ENCODE measurements at places on chromosomes 13 and 19. TPM values are rescaled to one million over a fixed set of nuclear protein-coding genes. Genes with fewer than 3 reads are reported as not detected.

GRCh38 chr13:103277959-103278694 lies 211.9 kb upstream of the SLC10A2 start:
- no peak for DNase-seq

GRCh38 chr13:62578402-62578801 lies 1162.8 kb upstream of the PCDH20 start:
- DNase-seq, result no peak

DNA sequence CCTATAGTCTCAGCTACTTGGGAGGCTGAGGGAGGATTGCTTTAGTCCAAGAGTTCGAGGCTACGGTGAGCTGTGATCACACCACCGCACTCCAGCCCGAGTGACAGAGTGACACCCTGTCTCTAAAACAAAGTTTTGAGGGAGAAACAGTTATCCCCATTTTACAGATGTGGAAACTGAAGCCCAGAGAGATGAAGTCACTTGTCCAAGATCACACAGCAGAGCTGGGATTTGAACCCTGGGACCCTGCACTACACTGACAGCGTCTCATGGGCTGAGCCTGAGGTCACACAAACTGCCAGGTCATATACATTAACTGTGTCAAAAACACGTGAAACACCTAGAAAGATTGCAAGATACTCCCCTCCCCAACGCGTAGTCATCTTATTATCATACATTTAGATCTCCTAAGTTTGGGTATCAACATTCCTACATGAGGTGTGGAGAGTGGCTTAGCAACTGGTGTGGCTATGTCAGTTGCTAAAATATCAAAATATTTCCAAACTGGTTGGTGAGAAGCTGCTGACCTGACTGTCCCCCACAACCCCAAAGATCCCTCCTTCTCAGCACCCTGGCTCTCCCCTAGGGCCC lies 8.2 kb downstream of the FCGBP start:
- no peak for DNase-seq

DNA sequence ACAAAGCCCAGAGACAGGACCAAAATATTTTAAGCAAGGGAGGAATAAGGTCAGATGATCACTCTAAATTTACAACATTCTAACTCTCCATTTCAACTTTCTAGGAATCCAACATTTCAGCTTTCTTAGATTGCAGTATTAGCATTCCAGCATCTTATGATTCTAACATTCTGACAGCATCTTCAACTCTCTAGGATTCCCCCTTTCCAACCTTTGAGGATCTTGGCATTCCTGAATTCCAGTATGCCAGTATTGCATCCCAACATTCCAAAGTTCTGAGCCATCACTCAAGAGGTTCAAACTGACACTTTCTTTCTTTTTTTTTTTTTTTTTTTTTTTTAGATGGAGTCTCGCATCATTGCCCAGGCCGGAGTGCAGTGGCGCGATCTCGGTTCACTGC lies 13.8 kb downstream of the TGFB1 start:
- DNase-seq, result no peak

- DNase-seq, result no peak
Observed at GRCh38 chr13:95099541-95099940, 201.7 kb downstream of the ABCC4 start.

DNA sequence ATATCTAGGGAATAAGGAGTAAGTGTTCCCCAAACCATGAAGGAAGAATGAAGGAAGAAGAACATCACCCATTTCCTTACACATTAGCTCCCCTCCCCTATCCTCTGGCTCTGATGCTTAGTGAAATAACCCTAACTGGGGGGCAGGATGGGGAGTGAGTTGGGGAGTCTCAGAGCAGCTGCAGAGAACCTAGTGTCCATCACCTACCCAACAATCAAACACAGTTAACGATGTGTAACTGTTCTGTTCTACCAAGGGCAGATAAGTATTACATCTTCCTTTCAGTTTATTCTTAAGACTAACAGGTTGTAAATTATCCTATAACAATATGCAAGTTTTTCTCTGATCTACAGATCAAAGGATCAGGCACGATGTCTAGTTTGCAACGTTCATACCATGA lies 12.8 kb downstream of the ELF1 start:
- no peak for DNase-seq

- DNase-seq, result no peak
Observed at GRCh38 chr13:43611281-43612273, 175.2 kb downstream of the ENOX1 start.

- DNase-seq, result peak; percentile 6
Observed at GRCh38 chr19:55552206-55552605, 6.9 kb upstream of the SBK3 start.

DNA sequence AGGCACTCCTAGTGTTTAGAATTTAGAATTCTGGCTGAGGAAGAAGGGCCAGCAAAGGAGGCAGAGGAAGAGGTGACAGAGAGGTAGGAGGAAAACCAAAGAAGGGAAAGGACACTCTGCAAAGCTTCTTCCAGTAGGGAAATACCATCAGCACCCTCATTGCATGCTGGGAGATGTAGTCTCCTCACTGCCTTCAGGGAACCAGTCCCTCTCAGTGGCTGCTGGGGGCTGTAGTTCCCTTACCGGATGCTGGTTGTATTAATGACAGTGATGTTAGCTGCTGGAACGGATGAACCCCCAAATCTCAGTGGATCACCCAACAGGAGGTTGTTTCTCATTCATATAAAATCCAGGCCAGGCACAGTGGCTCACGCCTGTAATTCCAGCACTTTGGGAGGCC lies 10.1 kb downstream of the GRIN2D start:
- DNase-seq, result peak; percentile 92

DNA sequence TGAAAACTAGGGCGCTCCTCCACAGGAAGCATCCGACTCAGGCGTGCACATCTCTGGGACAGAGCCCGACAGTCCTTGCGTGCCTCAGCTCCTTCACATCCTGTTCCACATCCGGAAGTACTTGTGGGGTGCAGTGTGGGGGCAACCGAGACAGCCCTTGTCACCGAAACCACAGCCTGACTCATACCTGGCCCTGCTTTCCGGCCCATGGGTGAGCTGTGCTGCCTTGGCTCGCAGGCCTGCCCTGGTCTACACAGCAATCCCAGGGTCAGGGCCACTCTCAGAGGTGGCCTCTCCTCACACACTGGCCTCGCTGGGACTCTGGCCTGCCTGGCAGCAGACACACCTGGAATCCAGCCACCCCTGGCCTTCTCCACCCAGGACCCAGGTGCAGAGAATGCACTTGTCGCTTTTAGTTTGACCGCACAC lies 100.4 kb downstream of the STK24 start:
- no peak for DNase-seq

DNA sequence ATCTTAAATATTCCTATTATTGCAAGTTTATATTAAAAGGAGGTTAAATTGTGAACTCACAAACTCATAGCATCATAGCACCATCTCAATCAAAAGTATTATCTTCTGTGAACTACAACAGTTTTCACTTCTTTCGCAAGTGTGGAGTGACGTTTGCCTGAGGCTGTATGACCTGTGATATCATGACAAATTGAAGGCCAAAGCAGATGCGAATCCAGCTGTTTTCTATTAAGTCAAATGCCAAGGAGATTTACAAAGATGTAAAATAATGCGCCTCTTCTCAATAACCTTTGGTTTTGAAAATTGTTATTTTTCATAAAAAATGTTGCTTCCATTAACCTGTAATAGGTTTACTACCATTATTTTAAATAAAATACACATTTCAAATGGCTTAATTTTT lies 7.6 kb upstream of the PEG3 start:
- DNase-seq, result no peak

DNA sequence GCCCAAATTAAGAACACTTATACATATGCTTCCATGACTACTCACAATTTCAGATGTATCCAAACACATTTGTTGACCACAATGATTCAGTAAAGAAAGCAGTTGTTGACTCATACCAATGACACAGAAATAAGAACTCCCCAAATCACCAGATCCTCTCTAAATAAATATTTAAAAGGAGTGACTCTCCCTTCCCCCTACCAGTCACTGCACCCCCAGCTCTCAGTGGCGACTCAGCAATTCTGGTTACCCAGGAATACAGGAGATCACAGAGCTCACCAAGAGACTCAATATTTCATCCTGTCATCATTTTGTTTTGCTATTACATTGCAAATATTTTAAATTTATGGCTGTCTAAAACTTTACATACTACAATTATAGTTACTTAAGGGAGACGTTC lies 131.5 kb downstream of the RGCC start:
- DNase-seq, result no peak

DNA sequence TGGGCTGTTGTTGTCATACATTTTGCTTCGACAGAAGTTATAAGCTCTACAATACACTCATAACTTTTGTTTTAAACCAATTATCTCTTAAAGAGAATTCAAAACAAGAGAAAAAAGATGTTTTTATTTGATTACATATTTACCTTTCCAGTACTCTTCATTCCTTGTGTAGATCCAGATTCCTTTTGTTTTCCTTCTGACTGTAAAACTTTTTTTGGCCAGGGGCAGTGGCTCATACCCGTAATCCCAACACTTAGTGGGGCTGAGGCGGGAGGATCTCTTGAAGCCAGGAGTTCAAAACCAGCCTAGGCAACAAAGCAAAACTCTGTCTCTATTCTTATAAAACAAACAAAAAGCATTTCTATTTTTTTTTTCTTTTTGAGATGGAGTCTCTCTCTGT lies 21.7 kb downstream of the LPAR6 start:
- no peak for DNase-seq

DNA sequence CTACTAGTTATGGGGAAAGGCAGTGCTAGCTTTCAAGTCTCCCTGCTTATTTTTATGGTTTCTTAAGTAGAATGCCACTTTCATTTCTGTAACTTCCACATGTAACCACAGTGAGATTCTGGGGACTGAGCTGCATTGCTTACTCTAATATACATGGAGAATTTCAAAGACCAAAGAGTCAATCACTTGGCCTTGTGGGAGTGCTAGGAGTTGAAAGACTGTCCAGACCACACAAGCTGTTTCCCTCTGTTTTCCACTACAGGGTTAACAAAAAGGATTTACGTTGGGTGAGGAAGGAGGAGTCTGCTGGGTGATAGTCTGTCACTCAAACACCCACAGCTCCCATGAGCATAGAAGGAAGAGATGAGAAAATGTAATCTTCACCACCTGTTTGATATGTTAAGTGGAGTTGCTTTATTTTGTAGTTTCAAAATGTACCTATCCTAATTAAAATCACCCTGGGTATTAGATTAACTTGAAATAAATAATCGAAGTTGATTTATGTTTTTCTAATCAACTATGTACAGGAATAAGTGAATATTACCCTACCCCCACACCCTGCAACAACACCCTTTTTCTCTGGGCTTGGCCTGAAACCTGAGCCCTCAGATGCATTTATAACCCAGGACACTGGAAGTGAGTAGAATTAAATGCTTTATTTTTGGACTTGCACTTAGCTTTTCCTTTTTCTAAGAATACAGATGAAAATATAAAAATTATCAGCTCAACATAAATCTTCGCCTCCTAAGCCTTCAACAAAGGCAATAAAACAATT lies 225.8 kb upstream of the SLC10A2 start:
- peak; percentile 18 for DNase-seq

DNA sequence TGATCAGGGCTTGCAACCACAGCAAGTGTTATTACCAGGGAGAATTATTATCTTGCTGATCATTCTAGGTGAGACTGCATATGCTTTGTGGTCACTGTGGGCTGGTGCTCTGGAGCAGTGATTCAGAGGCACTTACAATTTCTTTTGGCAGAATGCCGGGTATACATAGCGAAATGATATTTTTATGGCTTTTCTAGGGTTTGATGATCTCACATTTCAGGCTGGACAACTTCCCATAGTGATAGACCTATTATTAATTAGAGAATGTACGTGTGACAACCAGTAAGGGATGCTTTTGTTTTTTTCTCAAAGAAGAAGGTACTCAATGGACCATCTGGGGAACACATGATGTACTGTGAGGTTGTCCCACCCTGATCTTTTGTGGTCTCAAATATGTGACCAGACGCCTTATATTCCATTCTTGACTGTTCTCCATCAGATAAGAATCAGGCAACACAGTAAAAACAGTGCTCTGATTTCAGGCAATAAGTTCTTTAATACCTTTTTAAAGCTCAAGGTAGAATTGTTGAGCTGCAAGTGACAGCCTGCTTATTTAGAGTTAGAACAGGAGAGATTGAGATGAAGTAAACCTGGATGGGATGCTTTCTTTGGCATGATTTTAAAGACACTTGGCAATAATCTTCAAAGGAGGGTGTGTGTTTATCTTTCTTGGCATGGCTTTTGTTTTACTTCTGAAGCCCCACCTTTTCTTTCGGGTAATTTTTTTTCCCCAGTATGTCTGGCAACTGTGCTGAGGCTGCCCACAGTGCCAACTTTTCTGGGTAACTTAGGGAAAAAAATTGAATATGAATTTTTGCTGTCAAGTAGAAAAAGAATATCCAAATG lies 27.4 kb upstream of the SCEL start:
- DNase-seq, result no peak

DNA sequence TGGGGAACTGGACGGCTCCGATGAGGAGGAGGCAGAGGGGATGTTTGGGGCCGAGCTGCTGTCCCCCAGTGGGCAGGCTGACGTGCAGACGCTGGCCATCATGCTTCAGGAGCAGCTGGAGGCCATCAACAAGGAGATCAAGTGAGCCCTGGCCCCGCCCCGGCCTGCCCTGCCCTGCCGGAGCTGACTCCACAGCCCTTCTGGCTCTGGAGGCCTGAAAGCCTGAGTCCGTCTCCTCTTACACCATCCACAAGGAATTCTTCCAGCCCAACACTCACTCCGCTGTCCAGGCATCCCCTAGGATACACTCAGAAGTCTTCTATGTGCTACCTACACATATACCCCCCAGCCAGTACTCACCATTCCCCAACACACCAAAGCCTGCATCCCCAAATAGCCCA lies 17.4 kb downstream of the PPFIA3 start:
- peak; percentile 25 for DNase-seq

- no peak for DNase-seq
Observed at GRCh38 chr13:54301085-54301484, 1272.5 kb downstream of the OLFM4 start.

GRCh38 chr13:108929532-108930206 lies 300.3 kb downstream of the MYO16 start:
- peak; percentile 36 for DNase-seq

GRCh38 chr19:29449371-29449770 lies 76.4 kb upstream of the VSTM2B start:
- DNase-seq, result peak; percentile 6

DNA sequence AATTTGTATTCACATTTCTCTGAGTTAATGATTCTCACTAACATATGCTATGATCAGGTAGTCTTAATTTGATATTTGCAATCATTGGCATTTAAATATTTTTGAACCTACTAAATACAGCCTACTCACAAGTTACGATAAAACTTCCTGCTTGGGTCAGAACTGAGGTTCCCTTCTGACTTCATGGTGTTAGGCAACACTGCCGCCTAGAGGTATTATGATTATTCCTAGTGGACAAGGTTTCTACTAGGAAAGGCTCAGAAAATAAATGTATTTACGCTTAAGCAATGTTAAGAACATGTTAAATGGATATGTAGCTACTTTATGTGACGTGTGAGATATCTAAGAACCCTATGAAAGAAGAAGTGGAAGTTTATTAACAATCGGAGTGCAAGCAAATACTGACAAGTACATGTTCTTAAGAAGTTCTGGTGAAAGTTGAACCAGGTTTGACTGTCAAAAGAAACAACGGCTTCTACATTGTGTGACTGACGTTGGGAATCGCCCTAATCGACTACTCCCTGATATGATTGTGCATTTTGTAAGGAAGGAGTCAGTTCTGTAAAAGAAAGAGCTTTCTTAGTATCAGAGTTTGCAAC lies 1395.8 kb downstream of the SLITRK5 start:
- DNase-seq, result peak; percentile 4

Gene LYPD5
- total RNA-seq, result 0.21 TPM

Gene VSTM2B
- 0.96 TPM for total RNA-seq

Gene FCHO1
- 21.7 TPM for total RNA-seq

Gene FAM216B
- not detected for total RNA-seq

Gene ZNF575
- total RNA-seq, result not detected

Gene POU4F1
- not detected for total RNA-seq

Gene KLK12
- total RNA-seq, result not detected

Gene KLF2
- total RNA-seq, result not detected

Gene POGLUT2
- 25.1 TPM for total RNA-seq

Gene IGSF23
- total RNA-seq, result not detected

Gene LPAR6
- 8.8 TPM for total RNA-seq

Data from H7 (cell line).